ENCODE measurements at places on chromosomes 2 and 18.

DNA sequence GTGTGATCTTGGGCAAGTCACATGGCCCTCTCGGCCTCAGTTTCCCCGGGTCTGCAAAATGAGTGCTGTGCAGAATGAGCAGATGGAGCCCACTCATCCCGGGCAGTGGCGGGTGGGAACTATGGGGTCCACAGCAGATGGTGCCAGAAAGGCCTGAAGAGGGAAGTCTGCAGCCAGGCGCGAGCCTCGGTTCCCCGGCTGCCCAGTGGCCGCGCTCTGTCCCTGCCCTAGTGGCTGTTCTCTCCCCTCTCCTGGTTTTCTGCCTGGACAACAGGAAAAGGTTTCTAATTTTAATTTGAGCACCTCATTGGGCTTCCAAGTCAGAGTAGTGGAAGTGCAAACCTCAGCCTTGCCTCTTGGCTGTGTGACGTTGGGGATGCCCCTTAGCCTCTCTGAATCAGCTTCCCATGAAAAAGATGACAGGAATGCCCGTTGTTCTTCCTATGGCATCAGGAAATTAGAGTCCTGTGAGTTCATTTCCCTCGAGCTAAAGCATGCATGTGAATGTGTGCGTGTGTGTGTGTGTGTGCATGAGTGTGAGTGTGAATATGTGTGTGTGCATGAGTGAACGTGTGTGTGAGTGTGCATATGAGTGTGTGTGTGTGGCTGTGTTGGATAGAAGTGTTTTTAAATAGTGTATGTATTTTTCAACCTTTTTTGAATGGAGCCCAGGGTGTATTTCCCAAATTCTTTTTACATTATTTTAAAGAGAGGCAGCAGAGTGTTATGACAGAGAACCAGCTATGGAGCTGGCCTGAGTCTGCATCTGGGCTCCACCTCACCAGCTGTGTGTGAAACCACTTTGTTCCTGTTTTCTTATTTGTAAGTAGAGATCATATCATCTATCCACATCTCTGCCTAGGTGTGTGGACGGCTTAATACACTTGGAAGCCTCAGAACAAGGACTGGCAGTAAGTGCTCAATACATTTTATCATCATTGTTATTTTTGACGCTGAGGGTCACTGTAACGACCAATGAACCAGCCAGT is 41.3 kb downstream of the RRM2 start:
- DNase-seq = no peak

DNA sequence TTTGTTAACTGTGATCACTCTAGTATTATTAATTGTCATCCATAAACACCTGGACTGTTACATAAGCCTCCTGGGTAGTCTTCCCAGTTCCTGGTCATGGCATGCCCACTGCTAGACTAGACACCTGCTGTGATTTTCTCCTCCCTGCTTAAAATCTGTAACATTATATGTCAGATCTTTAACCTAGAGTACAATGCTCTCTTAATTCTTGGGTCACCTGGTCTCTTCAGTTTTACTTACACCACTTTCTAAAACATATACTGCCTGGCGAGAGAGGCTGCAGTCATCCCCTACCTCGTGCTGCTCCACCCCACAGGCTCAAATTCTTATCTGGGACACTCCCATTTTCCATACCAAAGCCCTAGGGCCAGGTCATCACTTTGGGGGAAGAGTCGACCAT is 161.3 kb downstream of the CDH2 start:
- DNase-seq = no peak

GRCh38 chr2:37782721-37783371 is 111.4 kb upstream of the CDC42EP3 start:
- DNase-seq = no peak

- DNase-seq = no peak
These were observed 48.8 kb upstream of the ITSN2 start for GRCh38 chr2:24409171-24409570.

DNA sequence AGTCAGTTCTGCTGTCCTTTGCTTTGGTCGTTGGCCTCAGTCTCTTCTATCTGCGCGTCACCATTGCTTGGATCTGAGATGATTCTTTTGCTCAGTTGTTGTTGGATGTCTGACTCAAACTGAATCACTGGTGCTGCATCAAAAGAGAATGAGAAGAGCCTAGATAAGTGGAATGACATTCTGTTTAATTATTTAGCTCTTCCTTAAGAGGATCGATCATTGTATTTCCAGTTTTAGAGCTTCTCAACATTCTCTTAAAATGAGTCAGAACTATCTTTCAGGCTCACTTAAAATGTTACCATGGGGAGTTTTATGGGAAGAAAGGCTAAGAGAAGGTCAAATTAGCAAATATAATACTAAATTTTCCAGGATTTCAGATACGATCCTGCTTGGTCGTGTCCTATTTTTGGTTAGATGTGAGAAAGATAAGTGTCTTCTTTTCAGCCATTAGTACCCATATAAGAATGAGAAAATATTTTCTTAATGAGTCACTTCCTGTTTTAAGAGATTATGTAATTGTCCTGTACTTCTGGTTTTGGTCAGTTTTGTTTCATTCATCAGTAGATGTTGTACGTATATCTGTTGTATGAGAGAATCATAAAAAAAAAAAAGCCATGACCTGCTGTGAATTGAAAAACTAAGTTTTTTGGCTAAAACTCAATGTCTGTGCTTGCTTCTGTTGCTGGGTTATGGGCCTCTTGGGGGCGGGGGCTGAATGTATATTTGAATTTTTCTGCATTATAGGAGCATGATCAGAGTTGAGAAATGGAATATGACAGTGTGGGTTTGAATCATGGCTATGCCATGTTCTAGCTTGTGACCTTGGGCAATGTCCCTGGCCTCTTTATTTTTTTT is 31.6 kb upstream of the CASP10 start:
- peak; percentile 94 for DNase-seq

DNA sequence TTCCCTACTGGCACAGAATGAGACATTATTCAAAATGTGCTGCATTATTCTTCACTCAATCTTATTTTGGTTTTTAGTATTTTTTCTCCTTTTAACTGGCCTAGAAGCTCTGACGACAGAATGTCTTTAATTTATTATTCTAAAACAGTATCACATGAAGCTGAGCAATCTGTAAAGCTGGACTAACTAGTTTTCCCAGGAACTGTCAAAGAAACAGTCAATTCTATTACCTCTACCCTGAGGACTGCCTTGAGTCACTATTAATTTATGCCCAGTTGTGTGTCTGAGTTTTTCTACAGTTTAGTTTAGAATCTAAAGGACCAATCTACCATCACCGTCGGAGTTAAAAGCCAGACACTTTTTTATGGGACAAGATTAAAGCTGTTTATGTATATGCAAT is 31.6 kb downstream of the MBD2 start:
- DNase-seq = no peak

DNA sequence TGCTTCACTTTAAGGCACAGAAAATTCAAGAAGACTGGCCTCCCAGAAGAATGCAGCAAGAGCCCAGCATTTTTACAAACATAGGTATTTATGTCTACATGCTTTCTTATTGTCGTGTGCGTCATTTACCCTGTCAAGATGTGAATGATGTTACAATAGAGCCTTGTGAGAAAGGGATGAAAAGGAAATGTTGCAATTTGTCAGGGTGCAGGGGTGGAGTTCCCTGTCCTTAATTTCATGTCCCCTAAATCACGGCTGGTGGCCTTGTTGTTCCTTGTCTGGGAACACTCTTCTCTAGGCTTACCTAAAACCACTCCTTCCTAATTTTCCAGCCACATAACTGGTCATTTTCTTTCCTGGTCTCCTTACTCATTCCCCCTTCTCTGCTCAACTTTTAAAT is 194.2 kb downstream of the TXNL1 start:
- no peak for DNase-seq
